ENCODE measurements at places on chromosomes 5 and 9. TPM values are rescaled to one million over a fixed set of nuclear protein-coding genes. Genes with fewer than 3 reads are reported as not detected.

GRCh38 chr5:36901856-36902255, 25.3 kb downstream of the NIPBL start:
- no peak for DNase-seq

Gene CATSPER3
- total RNA-seq, result 0.19 TPM

Gene GABRA1
- 2.7 TPM for total RNA-seq

Gene MSX2
- 0.19 TPM for total RNA-seq

DNA sequence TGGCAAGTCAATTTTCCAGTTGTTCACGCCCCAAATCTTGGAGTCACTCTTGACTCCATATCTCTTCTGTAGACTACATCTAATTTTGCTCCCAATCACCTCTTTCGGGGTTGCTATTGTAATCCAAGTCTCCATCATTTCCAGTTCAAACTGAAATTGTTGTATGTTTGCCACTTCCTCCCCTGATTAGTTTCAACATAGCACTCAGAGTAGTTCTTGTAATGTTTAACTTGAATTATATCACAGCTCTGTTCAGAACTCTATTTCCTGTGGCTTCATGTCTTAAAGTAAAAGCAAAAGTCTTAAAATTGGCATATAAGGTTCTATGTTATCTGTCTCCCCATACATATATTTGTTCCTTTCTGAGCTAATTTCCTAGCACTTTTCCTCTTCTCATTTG, 348.5 kb upstream of the RIOK2 start:
- DNase-seq, result no peak

Gene LCN9
- total RNA-seq, result not detected

- no peak for DNase-seq
Observed at GRCh38 chr5:59119480-59119879, 536.6 kb downstream of the RAB3C start.

Gene ERCC8
- total RNA-seq, result 17.9 TPM

DNA sequence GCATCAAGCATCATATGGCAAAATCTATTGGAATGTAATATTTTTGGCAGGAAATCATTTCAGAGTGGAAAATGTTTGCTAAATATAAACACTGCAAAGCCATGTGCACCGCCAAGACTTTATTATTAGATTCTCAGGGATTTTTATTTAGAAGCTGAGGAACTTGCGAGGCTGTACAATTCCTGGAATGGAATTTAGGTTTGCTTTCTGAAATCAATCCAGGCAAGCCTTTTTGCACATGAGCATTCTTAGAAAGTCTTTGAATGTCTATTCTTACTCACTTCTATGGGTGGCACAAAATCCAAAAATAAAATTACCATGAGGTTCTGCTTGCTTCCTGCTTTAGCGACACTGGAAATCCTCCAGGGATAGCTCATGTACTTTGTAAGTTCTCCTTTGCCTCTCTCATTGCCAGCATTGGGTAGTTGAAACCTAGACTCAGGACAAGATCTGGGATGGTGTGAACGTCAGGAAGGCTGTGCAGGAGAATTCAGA, 71.5 kb upstream of the PALM2AKAP2 start:
- DNase-seq, result no peak

DNA sequence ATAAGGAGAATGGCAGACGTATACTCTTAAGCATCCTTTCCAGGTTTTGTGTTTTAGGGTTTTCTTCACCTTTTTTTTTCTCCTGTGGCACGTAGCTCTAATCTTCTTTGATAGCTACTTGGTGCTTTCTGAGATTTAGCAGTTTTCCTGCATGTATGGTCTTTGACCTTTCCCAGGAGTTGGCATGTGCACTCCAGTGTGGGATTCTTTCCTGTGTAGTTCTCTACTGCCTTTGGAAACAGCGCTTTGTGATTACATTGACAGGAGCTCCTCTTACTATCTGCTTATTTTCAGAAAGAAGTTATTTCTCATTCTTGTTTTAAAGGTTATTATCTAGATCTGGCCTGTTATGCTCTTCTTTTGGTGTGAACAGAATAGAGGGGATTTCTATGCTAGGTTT, 65.5 kb downstream of the UNC13B start:
- no peak for DNase-seq

DNA sequence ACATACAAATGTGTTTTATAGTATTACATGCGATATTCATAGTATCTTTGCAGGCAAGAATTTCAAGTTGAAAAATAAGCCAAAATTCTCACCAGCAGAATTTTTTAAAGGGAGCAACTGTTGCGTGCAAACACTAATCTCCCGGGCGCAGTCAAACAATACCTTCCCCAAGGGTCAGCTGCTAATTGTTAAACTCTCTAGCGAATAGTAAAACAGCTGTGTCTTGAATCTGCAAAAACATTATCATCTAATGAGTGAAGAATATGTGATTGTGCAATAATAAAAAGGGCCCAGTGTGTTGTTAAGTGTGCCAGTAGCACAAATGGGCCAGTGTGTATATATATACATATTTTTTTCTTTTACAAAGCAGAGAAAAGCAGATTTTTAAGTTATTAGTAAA, 131.4 kb downstream of the CCDC192 start:
- no peak for DNase-seq

GRCh38 chr5:3359642-3360041, 236.0 kb upstream of the IRX1 start:
- DNase-seq, result no peak

DNA sequence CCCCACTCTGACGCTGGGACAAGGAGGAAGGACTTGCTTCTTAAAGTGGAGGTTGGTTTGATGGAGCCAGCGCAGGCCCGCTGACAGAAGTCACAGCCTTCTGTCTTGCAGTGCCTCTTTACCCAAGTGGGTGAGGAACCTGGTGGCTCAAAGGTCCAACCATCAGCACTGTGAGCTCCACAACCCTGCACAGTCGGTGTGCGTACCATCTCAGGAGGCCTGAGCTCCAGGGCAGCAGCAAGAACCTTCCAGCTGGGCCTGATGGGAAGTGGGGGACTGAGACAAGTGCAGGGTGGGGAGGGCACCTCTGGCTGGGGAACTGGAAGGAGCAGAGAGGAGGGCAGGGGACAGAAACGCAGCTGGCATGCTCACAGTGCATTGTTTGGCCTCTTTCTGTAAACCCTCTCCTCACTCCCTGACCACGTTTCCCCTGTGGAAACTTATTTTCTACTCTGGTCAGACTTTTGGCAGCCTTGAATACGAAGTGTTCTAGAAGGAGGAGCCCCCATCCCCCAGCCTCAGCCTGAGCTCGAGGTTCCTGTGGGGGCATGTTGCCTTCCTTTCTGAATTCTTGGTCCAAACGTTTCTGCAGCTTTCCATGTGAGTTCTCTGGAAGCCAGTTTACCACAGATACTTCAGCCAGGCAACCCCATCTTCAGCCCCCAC, 178.5 kb upstream of the PITX1 start:
- no peak for DNase-seq

DNA sequence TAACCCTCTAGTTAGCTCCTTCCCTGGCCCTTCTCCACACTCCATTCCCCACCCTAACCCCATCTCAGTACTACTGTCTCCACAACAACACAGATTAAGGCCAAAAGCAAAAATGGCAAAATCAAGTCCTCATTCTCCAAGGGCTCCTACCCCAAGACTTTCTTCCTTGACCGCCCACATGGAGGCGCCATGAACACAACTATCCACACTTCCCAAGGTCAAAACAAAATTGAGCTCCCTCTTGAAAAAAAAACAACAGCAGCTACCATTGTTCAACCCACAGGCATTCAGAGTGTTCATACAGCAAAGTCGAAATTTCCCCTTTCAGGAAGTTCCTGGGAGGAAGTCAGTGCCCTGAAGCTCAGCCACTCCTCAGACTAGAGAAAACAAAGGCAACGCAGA, 54.4 kb downstream of the GNAQ start:
- DNase-seq, result no peak

Gene FPGS
- 30.4 TPM for total RNA-seq

DNA sequence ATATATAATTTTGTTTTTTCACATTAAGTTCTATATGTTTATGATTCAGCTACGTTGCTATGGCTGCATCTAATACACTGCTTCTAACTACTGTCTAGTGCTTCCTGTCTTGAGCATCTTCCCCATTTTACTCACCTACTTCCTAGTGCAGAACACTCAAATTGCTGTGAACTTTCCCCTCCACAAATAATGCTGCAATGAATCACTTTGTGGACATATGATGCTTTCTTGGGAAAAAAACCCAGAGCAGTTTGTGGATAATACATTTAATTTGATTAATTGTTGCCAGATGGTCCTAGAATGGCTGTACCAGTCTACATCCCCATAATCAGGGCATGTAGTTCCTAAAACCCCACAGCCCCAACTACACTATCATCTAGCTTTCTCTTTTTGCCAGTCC, 18.5 kb downstream of the CD180 start:
- no peak for DNase-seq

Measured in thymus (tissue), 14 donors.